ENCODE measurements at places on chromosomes 3 and 15. TPM values are rescaled to one million over a fixed set of nuclear protein-coding genes. Genes with fewer than 3 reads are reported as not detected.

Gene SLC22A13
- polyA plus RNA-seq = 0.15 TPM

Gene NR2F2
- 34.1 TPM for polyA plus RNA-seq

Gene DENND6A
- polyA plus RNA-seq = 17.6 TPM

Gene RNF7
- polyA plus RNA-seq = 120 TPM

Gene MCF2L2
- 1.1 TPM for polyA plus RNA-seq

Gene RTP3
- 0.06 TPM for polyA plus RNA-seq

Gene CKMT1B
- 12.7 TPM for polyA plus RNA-seq

Gene PLA2G4E
- polyA plus RNA-seq = not detected

Gene SSUH2
- polyA plus RNA-seq = 15.8 TPM

Data from small intestine (tissue), 16 donors.